ENCODE measurements at places on chromosomes 7 and 10.

- no peak for DNase-seq
These were observed 13.0 kb downstream of the AQP1 start for GRCh38 chr7:30924624-30925023.

GRCh38 chr7:7970237-7970530 is 1.6 kb downstream of the GLCCI1 start:
- DNase-seq, result no peak

DNA sequence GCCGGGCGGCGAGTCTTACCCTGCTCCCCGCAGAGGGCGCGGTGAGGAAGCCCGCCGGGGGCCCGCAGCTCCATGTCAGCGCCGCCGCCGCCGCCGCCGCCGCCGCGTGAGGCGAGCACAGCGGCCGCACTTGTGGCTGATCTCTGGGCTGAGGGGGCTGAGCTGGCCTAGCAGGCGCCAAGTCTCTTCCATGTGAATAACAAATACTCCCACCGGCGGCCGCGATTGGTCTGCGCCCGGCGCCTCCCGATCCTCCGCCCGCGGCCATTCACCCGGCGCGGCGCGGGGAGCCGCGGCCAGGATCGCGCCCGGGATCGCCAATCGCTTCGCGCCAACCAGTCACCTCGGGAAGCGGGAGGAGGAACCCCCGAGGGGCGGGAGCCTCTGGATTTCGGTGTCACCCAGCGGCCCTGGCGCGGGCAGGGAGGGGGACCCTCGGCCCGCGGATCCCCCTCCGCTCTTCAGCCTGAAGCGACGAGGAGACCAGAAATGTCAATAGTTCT is at the start of gene GRM8:
TSS of gene GRM8 (minus strand) at position 164 of the 503 bp plus-strand sequence.
- DNase-seq, result peak; percentile 22

DNA sequence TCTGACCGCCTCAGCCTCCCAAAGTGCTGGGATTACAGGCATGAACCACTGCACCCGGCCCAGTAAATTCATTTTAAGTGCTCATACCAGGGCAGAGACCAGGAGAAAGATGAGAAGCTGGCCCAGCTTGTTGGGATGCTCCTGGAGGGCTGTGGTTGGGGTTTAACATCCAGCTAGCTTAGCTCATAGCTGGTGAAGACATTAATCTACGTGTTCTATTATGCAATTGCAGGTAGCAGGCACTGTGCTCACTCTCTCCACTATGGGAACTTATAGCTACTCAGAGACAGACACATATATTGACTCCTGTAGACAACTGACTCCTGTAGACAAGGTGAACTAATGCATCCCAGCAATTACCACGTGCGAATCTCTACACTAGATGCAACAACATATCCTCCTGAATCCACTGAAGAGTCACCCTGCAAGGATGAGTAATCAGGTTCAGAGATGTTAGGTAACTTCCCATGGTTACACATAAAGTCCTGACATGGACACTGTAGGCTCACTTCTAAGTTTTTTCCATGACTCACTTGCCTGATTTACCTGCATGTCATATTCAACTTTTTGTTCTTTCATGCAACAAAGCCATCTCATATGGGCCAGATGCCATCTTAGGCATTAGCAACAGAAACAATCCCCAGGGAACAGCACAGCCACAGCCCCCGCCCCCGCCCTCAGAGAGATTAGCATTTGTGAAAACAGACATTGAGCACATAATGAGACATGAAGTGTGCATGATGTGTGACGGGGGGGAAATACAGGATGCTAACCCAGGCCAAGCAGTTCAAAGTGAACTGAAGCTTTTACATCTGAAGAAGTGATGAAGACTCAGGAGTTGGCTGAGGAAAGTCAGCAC is 37.2 kb downstream of the ERLIN1 start:
- peak; percentile 58 for DNase-seq

- DNase-seq, result no peak
These were observed 4.6 kb downstream of the FOXL3 start for GRCh38 chr7:294440-295154.

- DNase-seq, result no peak
These were observed 84.1 kb downstream of the MKI67 start for GRCh38 chr10:128042131-128042610.

GRCh38 chr10:43407148-43407575 is 1.8 kb downstream of the HNRNPF start:
- peak; percentile 36 for DNase-seq

GRCh38 chr7:12687718-12688171 is 312 bp downstream of the ARL4A start:
- DNase-seq, result no peak

DNA sequence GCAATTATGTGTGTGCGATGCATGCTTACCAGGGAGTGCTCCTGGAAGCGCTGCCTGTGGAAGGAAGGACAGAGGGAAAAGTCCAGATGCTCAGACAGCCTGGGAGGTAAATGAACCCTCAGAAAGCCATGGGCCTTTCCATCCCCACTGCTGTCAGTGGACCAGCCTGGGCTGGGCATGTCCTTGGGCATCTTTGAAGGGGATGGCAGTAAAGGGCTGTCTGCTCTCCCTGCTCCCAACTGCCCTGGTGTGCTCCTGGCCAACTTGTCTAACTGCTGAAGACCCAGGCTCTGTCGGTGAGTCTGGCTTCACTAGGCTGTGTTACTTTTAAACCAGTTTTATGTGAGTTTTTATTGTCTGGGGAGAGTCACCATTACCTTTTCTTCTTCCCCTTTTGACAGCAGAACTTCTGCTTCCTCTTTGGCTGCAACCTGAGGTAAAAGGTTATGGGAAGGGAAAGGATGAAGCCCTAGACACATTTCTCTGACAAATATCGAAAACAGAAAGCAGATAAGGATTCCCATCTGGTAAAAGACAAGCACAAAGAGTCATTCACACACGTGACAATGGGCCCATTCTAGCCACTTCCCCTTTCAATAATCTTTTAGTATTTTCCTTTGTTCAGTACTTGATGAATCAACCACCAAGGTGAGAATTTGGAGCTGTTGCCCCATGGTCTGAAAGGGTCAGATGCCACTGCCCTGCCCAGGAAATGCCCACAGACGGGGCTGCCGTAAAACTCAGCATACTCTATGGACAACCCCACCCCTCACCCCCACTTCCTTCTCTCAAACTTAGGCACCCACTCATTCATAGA is 27.6 kb upstream of the PIK3AP1 start:
- DNase-seq, result no peak

DNA sequence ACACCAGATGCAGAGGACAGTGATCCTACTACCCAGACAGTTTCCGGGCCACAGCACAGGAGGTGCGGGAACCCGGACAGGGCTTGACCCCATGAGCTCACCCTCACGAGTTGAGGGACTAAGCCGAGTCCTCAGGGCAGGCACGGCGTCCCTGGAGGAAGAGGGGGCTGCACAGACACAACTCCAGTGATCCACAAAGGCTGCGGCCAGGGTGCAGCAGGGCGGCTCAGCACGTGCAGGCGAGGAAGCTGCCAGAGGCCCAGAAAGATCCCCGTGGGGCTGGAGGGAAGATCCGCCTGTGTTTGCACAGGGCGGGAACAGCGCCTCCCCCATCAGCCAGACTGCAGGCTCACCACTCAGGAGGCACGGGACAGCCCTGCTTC is 45.9 kb upstream of the TMEM72 start:
- no peak for DNase-seq

- DNase-seq, result no peak
These were observed 22.4 kb upstream of the PWWP2B start for GRCh38 chr10:132374612-132375011.

Measured in IMR-90 (cell line).